Suppressor macrophage treated with lipopolysaccharide for 1 hour (primary cell): ENCODE measurements at places on chromosomes 4 and X.
A peak's percentile ranks its signal among the peaks of the same experiment; 100 is the strongest.

DNA sequence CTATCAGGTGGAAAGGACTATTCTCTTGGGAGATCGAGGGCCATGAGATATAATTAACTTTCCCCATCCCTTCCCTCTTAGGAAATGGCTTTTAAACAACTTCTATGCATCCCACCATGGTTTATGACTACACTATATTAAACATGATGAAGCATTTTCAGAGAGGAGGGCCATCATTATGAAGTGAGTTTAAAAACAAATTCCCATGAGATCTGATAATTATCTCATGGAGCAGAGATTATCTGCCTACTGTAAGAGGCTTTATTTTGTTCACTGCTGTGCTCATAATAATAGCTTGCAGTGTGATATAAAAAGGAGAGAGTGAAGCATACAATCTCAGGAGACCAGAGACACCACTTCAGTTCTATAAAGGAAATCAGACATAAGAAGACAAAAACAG is 330.5 kb upstream of the ZFP42 start:
- no peak for DNase-seq

DNA sequence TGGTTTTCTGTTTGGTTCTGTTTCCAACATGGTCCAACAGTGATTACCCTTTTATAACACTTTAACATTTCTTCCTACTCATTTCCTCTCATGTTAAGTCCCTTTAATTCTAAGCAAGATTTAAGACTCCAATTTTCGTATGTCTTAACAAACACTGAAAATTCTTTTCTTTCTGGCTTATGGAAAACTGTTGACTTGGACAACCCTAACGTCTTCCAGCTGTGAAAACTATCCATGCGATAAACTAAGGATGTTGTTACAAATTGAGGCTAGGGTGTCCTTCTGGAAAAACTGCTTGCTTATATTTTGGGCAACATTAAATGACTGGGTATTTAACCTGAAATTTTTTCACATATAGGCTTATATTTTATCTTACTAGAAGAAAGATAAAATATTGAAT is 33.9 kb upstream of the RTL3 start:
- DNase-seq = no peak

GRCh38 chr4:110627977-110628662 is 5.2 kb upstream of the PITX2 start:
- no peak for DNase-seq

DNA sequence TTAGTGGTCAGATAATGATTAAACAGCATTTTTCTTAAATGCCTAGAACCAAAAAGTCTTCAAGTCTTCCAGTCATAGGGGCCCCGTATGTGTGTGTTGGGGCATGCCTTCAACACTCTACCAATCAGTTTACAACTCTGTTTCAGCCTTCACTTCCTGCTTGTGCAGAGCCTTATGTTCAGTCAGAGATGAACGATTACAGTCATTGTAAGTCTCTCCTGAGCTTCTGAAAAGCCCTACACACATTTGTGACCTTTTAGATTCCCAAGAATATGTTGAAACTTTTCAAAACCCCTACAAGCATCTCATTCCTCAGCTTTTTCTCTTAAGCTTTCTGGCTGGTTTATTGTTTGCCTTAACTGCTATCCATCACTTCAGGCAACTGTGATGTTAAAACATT is 591.2 kb downstream of the ZNF674 start:
- no peak for DNase-seq

GRCh38 chr4:25939330-25939729 is 25.3 kb downstream of the SMIM20 start:
- no peak for DNase-seq

DNA sequence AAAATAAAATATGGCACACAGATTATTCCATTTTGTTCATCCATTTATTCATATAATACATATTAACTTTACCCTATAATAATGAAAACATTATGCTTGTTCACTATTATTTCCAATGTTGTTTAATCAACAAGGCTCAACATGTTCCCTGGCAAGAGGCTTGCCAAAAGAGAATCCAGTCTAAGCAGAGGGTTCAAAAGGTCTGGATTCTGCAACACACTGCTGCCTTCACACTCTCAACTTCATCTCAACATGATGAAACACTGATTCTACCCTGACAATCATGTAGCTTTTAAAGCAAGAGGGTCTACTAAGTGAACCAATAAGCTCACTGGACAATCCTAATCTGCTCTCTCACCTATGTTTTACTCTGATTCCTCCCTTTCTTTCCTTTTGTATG is 101.1 kb downstream of the MID1 start:
- DNase-seq = no peak

- DNase-seq = no peak
Measured at GRCh38 chrX:119549327-119550016, 15.7 kb downstream of the STEEP1 start.

GRCh38 chr4:26126143-26126718 is 194.6 kb upstream of the RBPJ start:
- peak; percentile 15 for DNase-seq

- peak; percentile 86 for DNase-seq
Measured at GRCh38 chr4:4541040-4541631, 712 bp downstream of the STX18 start.

GRCh38 chr4:131296192-131296591 is 1852.9 kb upstream of the PCDH10 start:
- no peak for DNase-seq

DNA sequence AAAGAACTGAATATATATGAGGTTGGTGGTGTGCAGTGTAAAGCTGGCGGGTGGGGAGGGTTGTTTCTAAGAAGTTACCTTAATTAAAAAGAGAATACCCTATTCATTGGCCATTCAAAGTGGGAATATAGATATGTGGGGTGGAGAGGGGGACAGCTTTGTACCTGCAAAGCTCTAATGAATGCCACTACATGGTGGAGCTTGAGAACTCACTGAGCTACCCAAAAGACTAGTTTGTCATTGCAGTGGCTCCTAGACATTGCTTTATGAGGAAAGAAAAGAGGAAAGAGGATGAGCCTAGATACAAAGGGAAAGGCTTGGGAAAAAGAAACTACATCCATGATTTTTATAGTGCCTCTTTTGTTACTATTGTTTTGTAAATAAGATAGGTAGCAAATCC is 209.9 kb upstream of the SPRY1 start:
- no peak for DNase-seq
